Kidney capillary endothelial cell (primary cell): ENCODE measurements at places on chromosomes 4 and X.

- no peak for DNase-seq
These were observed 2.7 kb downstream of the SLC34A2 start for GRCh38 chr4:25658357-25658771.

- no peak for DNase-seq
These were observed 161.2 kb upstream of the AGTR2 start for GRCh38 chrX:116009346-116009745.

DNA sequence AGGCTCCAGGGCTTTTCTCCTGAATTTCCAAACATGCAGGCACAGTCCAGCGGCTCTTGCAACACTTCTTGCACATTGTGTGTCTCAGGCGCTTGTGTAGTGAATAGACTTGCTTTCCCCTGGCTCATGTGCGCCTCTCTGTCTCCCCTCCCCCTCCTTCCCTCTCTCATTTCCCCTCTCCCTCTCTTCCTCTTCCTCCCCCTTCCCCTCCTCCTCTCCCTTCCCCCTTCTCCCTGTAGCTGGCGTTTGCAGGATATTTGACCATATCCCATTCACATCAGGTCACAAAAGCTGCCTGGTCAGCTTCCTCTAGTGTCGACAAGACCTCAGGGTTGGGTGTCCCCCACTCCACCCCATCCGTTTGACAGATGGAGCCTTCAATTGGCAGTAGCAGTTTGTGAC, 2.4 kb downstream of the CHST7 start:
- DNase-seq: no peak

DNA sequence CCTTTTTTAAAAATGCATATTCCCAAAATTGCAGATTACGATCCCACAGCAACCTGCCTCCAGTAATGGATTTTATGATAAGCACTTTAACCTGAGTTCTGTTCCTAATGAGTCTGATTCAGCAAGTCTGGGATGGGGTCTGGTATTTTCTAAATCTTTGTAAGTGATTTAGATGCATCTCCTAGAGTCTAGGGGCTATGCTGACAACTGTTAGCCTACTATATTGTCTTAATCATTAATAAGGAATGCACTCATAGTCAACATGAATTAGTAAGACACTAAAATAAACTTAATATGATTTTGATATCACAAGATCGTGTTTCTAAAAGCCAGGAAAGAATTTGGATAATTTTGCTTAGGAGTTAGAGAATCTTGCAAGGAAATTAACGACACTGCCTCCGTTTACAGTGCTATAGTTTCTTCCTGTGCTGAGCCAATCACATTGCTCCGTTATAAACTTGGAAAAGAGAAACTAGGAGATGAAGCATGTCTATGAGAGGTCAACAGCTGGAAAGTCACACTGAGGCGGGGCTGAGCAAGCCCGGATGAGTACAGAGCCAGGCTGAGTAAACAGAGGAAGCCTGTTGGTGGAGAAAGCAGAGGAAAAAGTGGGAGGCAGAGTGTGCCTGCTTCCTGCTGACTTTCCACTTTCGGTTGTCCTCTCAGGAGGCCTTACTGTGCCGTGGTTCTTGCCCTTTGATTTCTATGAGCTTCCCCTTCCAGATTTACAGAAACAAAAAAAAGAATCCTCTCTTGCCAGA, 5.4 kb downstream of the SCARB2 start:
- peak; percentile 94 for DNase-seq

GRCh38 chr4:10647846-10648245, 36.7 kb downstream of the CLNK start:
- DNase-seq: no peak

GRCh38 chr4:141099326-141099725, 33.9 kb downstream of the RNF150 start:
- DNase-seq: no peak

DNA sequence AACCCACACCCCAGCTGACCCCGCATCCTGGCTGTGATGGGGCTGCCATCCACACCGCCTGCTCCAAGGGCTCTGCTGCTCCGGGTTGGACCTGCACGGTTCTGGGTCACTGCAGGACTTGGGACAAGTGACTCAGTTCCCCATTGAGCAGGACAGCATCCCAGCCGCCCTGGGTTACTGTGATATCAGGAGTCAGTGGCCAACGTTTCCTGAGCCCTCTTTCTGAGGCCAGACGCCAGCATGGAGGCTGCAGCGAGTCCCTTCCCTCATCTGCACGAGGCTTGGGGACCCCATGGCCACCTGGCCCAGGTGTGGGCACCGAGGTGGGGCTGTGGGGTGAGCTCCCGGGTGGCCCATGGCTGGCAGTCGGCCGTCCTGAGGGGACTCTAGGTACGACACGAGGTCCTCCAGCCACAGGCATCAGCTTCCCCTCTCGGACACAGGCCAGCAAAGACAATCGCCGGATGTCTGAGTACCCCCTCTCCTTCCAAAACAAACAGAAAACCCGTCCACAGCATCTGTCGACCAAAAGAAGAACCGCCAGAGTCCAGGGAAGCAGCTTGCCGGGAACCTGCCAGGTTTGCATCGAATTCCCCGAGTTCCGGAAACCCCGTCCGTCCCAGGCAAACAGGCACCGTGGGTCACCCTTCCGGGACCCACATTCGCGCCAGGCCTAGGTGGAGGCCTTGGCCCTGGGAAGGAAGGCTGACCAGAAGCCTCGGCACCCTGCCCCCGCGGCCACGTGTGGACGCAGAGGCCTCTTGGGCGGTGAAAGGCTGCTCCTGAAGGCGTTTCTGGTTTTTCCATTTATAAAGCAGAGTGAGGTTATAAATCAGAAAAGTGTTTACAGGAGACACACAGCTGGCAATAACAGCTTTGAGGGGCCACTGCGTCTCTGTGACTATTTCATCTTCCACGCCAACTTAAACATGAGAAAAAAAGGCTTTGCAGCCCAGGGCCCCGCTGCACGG, 136.0 kb downstream of the FAM53A start:
- DNase-seq: peak; percentile 63

GRCh38 chrX:13733506-13733905, 914 bp downstream of the TRAPPC2 start:
- DNase-seq: no peak

- no peak for DNase-seq
These were observed 30.4 kb downstream of the CLDN34 start for GRCh38 chrX:9997524-9997923.

DNA sequence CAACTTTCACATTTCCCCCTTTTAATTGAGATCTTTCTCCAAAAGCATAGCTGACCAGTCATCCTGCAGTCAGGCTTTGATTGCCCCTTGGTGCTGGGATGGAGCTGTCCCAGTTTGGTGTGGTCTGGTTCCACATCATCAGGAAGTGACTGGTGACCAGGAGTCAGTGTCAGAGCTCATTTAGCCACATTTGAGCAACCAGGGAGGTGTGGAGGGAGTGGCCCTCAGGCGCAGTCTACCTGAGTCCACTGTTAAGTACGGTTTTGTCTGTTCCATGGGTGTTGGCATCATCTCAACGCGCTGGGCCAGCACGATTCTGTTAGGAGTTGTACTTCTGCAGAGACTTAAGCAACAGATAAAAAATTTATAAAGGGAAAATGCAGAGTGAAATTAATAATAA, 52.6 kb downstream of the RGS12 start:
- no peak for DNase-seq

GRCh38 chrX:148412006-148412405, 88.4 kb upstream of the AFF2 start:
- DNase-seq: no peak

- no peak for DNase-seq
These were observed 20.0 kb upstream of the HOPX start for GRCh38 chr4:56701161-56701480.

DNA sequence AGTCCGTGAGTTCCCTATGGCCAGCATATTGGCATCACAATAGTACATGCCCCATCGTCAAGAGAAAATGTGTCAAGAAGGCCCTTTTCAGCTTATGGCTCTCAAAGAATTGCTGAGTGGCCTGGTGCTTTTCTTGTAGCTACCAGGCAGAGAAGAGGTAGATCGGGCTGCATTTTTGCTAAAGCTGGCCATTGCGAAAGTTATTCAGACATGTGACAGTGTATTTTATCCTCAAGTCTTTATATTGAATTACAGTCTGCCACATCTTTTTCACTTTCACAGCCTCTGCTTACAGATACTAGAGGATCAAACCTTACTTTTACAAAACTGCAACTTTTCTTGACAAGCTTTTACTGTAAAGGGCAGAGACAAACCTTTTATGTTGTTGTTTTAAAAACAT, 261.5 kb upstream of the IGFBP7 start:
- DNase-seq: no peak

- DNase-seq: no peak
These were observed 99.4 kb upstream of the STX18 start for GRCh38 chr4:4641254-4641653.

DNA sequence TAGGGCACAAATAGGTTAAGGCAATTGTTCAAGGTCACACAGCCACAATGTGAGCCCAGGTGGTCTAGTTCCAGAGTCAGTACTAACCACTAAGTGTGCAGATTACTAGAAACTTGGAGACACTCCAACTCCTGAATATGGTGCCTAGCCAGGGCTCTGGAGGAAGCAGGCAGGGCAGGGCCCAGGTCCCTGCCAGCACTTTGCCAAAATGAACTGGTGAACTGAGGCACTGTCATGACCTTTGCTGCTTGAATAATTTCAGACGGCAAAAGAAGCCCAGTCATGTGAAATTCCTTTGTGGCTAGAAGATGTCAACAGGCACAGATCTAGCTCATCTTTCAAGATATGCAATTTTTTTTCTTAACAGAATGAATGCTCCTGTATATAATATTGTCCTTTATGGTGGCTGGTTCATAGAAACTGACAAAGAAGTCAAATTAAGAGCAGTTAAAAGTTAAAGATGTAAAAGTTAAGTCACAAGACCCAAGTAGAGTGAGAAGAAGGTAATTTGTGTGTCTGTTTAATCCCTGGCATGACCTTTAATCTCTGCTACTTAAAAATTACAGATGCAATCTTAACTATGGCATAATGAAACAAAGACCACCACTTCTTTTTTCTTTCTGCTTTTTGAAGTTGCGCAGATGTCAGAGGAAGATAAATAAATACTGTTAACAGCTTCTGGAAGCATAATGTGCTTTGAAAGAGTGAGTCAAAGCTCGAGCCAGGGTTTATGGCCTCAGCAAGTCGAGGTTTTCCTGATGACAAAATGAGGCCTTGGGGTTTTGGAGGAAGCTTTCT, 54.1 kb downstream of the SHROOM3 start:
- no peak for DNase-seq

DNA sequence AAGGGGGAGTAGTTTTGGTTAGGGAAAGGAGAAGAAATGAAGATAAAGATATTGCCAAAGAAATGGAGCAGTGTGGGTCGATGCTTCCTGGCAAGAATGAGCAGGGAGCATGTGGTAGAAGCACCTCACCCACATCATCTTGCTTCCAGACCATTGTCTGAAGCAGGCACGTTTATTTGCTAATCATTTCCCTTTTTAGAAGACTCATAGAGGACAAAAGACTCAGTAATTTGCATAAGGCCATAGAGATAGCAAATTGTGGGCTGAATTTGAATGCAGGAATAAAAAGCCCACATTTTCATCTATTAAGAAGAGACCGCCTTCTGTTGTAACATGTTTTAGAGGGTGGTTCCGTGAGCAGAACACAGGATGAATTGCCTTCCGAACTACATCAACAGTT, 275.2 kb upstream of the FAT4 start:
- DNase-seq: no peak

- no peak for DNase-seq
These were observed 22.9 kb downstream of the PAGE2 start for GRCh38 chrX:55111578-55112254.

GRCh38 chr4:23171976-23172375, 479.2 kb downstream of the GBA3 start:
- no peak for DNase-seq

DNA sequence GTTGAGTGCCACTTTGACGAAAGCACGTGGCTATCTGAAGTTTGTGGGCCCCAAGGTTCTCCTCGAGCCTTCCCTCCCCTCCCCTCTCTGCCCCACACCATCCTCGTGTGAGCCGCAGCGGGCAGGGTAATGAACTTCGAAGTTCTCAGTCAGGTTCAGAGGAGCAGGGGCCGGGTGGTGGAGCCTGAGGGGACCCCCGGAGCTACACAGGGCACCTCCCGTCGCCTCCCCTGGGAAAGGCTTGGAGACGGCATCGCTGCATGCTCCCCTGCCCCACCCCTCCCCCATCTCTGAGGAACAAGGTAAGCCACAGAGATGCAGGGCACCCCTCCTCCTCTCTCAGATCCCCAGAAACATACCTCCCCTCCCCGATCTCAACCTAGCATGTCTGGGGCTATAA, 2.8 kb upstream of the NKX1-1 start:
- DNase-seq: no peak

GRCh38 chrX:143429811-143430210, 87.5 kb downstream of the SPANXN3 start:
- DNase-seq: no peak

DNA sequence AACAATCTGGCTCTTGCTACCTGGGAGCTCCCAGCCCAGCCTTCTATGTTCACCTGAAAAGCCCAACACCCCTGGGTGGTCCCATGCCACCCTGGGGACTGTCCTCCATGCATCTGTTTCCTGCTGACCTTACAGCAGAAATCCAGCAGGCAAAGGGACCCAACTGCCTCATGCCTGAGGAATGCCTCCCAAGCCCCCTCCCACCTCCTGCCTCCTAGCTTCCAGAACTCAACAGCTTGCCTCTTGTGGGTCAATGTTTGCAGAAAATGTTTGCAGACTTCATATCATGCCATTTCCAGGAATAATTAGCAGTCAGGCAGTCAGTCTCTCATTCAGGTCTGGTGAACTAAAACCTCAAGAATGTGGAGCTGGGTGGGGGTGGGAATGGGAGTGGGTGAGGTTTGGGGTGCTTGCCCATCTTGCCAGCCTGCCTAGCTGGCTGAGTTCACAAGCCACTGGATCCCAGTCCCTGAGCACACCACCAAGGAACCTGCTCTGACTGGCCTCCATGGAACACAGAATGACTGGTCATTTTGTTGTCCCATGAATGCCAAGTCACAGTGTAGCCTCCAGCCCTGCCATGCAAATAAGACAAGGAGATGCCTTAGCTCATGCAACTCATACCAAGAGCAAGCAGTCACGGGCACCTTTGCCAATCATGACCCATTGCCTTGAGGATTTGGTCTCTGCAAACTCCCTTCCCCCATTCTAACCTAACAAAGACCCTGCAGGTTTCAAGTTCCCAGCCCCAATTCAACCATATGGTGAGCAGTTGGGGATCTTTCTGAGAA, 12.1 kb upstream of the PLAC1 start:
- peak; percentile 59 for DNase-seq

- peak; percentile 26 for DNase-seq
These were observed 64.3 kb downstream of the LRBA start for GRCh38 chr4:150950657-150951288.

DNA sequence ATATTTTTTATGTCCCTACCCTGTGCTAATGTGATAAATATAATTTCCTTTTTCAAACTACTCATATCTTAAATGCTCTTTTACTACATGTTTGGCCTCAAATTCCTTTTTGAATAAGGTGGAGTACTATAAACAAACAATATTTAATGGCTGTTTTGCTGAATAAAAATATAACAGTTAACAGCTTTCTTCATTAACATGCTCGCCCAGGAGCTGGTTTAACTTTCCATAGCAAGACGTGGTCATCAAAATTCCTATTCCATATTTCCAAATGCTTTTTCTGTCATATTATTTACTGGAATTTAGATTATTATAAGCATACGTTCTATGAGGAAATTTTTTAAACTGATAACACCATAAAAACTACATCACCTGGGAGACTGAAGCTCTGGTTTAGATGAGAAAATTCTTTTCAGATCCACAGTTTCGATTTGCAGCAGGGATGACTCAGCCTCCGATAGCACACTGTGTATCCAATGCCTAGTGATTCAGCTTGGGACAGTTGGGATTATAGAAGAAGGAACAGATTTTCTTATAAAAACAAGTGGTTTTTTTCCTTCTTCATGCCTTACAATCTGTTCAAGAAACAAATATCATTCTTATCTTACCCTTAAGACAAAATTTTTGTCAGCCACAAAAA, 129.1 kb downstream of the FBXO8 start:
- DNase-seq: no peak

GRCh38 chr4:101706535-101707057, 83.9 kb upstream of the BANK1 start:
- DNase-seq: no peak
